ENCODE measurements at places on chromosomes 4 and X.

- no peak for DNase-seq
Measured at GRCh38 chrX:85851418-85851817, 195.9 kb downstream of the CHM start.

- DNase-seq, result no peak
Measured at GRCh38 chr4:83268491-83268890, 16.1 kb downstream of the COQ2 start.

- no peak for DNase-seq
Measured at GRCh38 chrX:23840674-23841073, 57.7 kb downstream of the SAT1 start.

DNA sequence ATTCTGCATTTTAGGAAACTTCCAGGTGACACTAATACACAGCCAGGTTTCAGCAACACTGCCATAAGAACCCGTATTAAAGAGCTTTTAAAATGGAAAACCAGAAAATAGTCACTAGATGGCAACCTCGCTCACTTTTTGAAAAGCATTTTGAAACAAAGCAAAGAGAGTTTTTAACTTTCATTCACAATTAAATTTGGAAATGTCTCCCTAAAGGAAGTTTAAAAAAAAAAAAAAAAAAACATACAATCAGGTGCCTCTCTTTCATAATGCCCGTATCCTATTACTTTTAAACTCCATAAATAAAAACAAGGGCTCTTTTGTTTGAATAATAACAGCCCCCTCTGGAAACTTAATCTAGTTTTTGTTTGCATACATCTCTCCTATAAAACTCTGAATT, 20.3 kb downstream of the MEPE start:
- no peak for DNase-seq

GRCh38 chr4:169253113-169253671, 17.6 kb downstream of the SH3RF1 start:
- no peak for DNase-seq

- DNase-seq, result no peak
Measured at GRCh38 chrX:153688506-153688905, 780 bp downstream of the SLC6A8 start.

DNA sequence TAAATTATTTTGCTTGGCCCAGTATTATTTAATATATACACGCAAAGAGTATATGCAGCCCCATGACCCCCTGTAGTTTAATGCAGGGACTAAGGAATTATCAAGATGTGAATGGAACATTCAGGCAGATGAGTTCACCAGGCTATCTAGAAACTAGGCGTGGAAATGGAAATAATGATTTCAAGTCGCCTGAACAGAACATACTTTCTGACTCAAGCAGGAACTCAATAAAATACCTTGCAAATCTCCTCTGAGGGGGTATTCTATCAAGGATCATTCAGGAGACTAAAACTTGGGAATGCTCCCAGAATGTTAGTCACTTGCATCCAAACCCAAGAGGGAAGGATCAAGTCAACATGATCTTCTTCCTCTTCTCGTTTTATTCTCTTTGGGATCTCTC, 59.6 kb upstream of the RASSF6 start:
- DNase-seq, result no peak

GRCh38 chr4:132245319-132245718, 903.8 kb upstream of the PCDH10 start:
- no peak for DNase-seq

GRCh38 chr4:42396752-42397634, at the start of gene SHISA3:
TSS of gene SHISA3 (plus strand) at chr4:42397488. CDS start at chr4:42398057, 569 bp downstream.
- DNase-seq, result no peak

- DNase-seq, result no peak
Measured at GRCh38 chr4:20078644-20079043, 173.1 kb upstream of the SLIT2 start.

GRCh38 chr4:54496412-54496811, 161.3 kb upstream of the KIT start:
- no peak for DNase-seq

- no peak for DNase-seq
Measured at GRCh38 chr4:110484767-110485166, 8.8 kb downstream of the ENPEP start.

DNA sequence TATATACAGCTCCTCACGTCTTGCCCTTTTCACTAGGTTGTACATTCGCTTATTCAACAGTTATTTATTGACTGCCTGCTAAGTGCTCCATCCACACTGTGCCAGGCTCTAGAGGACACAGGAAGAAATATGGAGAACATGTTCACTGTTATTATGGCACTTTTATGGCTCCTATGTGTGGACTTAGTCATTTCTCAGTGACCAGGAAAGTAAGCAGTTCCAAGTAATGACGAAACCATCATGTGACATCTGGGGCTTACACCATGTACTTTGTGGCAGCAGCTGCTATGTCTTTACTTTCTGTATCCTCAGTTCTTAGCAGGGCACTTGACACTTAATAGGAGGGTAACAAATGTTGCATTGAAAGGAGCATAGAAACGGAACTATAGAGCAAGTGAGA, 278.0 kb downstream of the ANK2 start:
- DNase-seq, result no peak

DNA sequence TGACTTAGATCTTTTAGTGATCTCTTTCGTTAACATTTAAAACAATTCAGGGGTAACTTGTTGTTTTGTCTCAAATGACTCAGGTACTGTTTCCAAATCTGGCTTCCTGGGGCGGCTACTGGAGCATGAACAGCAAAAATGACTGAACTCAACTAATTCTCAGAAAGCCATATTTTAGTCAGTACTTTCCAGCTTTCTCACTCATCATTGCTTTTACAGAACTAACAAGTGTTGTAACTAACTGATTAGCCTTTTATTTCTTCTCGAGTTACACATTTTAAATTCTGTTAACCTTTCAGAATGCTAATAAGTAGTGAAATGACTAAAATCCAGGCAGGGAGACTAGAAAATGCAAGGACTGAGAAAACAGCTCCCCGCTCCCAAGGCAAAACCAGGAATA, 55.3 kb downstream of the JADE3 start:
- DNase-seq, result no peak

- DNase-seq, result no peak
Measured at GRCh38 chrX:136190038-136190713, 42.8 kb downstream of the FHL1 start.

DNA sequence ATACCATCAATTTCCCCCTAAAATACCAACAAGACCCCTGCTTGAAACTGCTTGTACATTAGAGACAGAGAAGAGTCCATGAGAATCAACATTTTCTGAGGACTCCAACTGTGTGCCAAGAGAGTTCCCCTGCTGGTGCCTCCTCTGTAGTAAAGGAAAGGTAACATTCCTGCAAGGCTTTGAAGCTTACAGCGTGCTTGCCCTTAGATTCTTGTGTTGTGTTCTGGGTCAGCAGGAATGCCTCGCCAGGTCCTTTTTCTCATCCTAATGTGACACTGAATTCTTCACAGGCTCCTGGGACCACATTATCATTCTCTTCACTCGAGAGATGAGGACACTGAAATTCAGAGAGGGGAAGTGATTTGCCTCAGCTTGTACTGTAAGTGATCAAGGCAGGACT, 9.7 kb upstream of the EOLA2 start:
- no peak for DNase-seq
